ENCODE measurements at places on chromosomes 11 and 22.

- no peak for DNase-seq
Measured at GRCh38 chr11:111917312-111917711, 1.4 kb upstream of the C11orf52 start.

- no peak for DNase-seq
Measured at GRCh38 chr11:97902828-97903227, 1117.9 kb upstream of the CNTN5 start.

DNA sequence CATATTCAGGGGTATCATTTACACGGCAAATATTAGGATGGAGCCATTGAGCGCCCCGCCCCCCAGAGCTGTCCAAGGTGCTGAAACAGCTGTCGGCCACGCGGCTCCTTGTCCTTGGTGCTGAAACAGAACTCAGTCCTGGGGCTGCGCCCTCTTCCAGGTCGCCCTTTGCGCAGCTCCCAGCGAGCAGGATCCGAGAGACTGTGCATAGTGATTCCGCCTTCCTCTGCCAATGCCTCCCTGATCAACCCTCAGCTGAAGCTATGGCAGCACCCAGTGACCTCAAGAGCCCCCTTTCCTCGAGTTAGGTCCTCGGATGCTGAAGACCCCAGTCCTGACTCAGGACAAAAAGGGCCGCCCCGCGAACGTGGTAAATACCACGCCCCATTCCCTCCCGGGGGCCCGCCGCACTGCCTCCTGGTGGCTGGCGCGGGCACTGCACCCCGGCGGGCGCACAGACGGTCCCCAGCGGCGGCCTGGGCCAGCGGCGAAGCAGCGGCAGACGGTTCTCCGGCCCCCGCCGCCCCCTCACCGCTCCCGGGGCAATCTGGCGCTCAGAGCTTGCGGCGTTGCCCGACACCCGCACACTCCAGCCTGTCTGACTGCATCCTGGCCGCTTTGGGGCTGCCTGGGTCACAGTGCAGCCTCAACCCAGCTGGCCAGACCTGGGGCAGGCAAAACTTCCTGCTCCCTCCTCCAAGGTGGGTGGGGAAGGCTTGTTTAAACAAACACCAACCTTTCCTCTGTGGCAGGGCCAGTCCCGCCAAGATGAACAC is 13.4 kb downstream of the SYT7 start:
- no peak for DNase-seq

- no peak for DNase-seq
Measured at GRCh38 chr22:48898524-48899250, 929.0 kb downstream of the BRD1 start.

DNA sequence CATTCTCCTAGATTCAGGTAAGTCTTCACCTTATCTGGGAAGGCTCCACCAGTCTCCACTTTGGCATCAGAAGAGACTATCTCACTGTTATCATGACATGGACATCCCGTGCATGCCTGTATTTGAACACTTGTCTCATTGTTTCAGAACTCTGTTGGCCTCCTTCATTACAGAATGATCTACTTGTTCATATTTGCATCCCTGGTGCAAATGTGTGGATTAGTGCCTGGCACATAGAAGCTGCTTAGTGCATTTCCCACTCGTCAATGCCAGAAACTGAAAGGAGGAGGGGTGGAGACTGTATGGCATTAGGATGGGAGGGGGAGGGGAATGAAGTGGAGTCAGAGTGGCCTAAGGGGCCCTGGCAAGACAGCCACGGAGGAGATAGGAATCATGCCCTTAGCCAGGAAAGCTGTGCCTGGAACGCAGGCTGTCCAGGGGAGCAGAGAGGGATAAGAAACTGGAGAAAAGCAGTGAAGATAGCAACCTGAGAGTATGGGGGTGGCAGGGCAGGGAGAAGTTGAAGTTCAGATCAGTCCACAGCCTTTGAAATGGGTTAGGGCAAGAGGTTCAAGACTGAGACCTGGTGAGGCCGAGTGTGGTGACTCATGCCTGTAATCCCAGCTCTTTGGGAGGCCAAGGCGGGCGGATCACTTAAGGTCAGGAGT is 53.8 kb upstream of the CAPRIN1 start:
- no peak for DNase-seq

- no peak for DNase-seq
Measured at GRCh38 chr11:128705124-128705920, 11.4 kb downstream of the FLI1 start.

DNA sequence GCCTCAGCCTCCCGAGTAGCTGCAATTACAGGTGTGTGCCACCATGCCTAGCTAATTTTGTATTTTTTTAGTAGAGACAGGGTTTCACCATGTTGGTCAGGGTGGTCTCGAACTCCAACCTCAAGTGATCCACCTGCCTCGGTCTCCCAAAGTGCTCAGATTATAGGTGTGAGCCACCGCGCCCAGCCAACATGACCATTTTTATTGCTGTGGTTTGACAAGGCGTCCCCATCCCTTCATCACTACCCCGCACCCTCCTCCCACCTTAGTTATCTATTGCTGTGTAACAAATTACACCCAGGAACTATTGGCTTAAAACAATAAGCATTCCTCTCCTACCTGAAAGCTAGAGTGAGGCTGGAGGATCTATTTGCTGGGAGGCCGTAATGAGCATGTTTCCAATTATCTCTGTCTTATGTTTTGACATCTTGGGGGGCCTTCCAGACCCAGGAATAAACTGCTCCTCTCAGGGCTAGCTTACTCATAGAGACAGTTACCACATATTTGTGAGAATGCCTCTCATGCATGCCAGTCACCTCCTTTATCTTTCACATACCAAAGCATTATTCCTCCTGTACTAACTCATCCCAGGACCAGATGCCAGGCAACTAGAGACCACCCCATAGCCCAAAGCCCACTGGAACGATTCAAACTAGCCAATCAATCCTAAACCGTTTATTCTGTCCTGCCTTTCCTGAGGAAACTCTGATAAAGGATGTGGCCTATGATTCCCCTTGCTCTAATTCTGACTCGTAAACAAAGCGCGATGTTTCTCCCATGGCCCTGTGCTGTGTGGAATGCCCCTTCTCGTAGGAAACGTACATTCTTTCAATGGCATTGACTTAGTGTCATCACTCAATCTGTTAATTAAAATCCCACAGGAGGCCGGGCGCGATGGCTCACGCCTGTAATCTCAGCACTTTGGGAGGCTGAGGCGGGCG is 19.4 kb downstream of the SNU13 start:
- DNase-seq, result no peak

DNA sequence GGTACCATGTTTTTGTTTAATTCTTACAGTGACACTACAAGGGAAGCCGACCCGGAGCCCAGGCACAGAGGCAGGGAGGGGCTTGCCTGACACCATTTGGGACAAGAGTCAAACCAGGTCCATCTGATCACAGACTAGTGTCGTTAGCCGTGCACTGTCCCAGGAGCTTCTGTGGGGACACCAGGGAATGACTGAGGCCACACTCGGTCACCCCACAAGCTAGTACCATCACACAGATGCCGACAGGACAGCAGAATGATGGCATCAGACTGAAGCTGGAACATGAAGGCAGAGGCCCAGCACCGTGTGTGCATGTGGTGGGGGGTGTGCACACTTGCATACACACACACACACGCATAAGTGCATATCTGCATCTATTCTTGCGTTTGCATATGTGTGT is 61.5 kb upstream of the NECTIN1 start:
- no peak for DNase-seq

GRCh38 chr11:9718147-9718546 is 54.3 kb downstream of the SWAP70 start:
- DNase-seq, result no peak

Data from CMK (cell line).